Suppressor macrophage treated with lipopolysaccharide for 4 hours (primary cell): ENCODE measurements at places on chromosomes 16 and 17.
A peak's percentile ranks its signal among the peaks of the same experiment; 100 is the strongest.

GRCh38 chr16:30605158-30605557 is 5.0 kb downstream of the ZNF689 start:
- peak; percentile 39 for DNase-seq

DNA sequence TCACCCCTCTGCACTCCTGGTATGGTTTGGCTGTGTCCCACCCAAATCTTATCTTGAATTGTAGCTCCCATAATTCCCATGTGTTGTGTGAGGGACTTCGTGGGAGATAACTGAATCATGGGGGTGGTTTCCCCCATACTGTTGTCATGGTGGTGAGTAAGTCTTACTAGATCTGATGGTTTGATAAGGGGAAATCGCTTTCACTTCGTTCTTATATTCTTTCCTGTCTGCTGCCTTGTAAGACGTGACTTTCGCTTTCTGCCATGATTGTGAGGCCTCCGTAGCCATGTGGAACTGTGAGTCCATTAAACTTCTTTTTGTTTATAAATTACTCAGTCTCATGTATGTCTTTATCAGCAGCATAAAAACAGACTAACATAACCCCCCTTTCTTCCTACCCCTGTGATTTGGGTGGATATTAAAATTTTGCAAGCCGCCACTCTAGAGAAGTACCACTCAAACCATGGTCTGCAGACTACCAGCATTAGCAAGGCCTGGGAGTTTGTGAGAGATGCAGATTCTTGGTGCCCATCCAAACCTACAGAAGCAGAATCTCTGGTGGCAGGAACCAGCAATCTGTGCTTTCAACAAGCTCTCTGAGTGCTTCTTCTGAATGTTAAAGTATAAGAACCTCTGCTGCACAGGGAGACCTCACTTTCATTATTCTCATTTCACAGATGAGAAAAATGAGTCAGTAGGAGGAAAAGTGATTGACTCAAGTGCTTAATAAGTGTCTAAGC is 999.5 kb upstream of the EEF2KMT start:
- no peak for DNase-seq

DNA sequence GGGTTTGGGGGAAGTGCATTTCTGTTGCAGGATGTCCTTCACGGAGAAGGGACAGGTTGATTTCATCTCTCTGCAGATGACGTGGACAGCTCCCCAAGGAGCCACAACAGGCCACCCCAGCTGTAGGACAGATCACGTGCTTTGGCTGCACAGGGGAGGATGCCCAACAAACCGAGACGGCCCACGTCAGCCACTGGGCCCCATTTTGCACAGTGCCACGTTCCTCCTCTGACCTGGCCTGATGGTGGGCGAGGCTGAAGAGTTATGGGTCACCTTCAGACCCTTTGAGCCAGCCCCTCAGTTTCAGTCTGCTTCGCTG is 9.0 kb upstream of the RHBDL3 start:
- DNase-seq: no peak

- DNase-seq: no peak
Observed at GRCh38 chr16:16042076-16042475, 92.7 kb downstream of the ABCC1 start.

DNA sequence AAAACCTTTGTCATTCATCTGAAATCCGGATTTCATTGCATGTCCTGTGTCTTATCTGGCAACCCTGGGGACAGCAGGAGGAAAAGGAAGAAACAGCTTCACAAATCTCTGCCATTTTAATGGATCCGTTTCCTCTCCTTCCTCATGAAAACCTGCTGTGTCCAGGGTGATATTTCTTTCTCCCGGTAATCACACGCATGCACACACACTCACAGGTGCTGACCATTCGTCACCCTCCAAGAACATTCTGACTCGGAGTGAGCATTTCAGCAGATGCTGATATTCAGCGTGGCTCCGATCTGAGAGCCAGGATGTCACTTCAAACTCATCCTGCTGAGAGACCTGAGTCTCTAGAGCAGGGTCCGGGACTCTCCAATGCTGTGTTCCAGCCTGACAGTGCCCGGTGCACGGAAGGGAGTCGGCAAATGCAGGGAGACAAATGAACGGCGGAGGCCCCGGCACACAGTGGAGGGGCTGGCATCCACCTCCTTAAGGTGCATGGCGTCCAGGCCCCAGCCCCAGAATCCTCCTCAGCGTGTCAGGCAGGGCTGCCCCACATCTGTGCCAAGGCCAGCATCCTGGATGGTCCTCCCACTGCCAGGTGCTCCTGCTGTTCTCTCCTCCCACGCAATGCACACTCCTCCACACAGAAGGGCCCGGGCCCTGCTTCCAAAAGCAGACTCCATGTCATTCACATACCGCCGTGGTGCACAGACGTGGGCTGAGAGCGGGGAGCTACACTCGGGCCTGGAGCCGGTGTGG is 70.7 kb downstream of the RBFOX3 start:
- no peak for DNase-seq

GRCh38 chr17:14605267-14605599 is 304.4 kb downstream of the HS3ST3B1 start:
- peak; percentile 90 for DNase-seq

DNA sequence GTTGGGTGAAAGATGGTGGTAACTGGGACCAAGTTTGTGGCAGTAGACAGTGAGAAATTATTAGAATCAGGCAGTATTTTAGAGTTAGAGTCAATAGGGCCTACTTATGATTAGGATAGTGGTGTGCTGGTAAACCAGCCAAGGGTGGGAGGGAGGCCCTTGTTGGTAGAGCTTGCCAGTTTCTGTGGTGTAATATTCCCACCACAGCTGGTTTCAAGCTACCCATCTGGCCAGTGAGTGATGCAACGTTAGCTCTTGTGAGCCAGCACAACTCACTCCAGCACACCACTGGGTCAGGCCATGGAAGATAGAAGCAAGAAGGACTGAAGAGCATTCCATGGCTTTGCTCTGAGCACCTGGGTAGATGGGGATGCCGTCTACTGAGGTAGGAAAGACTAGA is 34.9 kb downstream of the GNAO1 start:
- no peak for DNase-seq

- DNase-seq: no peak
Observed at GRCh38 chr16:1526608-1527555, 6.6 kb upstream of the TMEM204 start.

- DNase-seq: peak; percentile 77
Observed at GRCh38 chr17:77235370-77235941, 94.7 kb downstream of the SEC14L1 start.

DNA sequence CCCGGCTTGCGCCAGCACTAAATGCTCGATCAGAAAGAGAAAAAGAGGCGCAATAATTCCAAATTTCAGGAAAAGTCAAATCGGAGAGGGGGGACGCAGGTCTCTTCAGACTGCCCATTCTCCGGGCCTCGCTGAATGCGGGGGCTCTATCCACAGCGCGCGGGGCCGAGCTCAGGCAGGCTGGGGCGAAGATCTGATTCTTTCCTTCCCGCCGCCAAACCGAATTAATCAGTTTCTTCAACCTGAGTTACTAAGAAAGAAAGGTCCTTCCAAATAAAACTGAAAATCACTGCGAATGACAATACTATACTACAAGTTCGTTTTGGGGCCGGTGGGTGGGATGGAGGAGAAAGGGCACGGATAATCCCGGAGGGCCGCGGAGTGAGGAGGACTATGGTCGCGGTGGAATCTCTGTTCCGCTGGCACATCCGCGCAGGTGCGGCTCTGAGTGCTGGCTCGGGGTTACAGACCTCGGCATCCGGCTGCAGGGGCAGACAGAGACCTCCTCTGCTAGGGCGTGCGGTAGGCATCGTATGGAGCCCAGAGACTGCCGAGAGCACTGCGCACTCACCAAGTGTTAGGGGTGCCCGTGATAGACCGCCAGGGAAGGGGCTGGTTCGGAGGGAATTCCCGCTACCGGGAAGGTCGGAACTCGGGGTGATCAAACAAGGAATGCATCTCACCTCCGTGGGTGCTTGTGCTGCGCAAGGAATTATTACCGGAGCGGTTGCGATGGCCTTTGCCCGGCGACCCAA is 4.0 kb upstream of the DLX4 start:
- DNase-seq: no peak

DNA sequence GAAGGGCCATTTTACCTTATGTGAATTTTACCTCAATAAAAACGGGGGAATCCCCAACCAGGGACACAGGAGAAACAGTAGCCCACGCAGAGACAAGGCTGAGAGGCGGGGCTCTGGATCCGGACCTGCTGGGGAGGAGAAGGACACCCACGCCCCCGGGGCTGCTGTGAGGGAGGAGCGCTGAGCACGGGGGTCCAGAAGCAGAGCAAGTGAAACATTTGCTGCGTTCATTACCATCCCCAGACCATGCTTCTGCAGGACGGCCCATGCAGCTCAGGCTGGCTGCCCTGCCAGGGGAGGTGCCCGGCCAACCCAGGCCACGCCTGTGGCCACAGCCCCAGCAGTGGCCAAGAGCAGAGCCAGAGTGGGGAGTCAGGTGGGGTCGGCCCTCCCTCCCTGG is 50.0 kb downstream of the KCNJ18 start:
- DNase-seq: no peak

- peak; percentile 87 for DNase-seq
Observed at GRCh38 chr17:10018461-10018891, 113.4 kb upstream of the RCVRN start.

DNA sequence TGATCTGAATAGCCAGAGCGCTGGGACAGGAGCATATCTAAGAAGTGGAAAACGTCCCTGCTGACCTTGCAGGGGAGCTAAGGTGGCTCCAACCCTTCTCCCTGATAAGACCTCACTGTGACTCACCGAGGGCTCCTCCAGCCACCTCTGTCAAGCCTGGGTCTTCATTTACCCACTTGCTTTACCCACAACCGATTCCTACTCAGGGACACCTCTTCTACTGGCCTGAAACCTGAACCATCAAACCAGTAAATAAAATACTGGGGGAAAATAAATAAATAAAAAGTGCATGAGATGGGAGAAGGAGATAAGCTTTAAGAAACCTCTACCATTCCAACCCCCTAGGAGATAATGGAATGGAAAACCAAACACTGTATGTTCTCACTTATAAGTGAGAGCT is 80.2 kb upstream of the ALOX12 start:
- DNase-seq: no peak

DNA sequence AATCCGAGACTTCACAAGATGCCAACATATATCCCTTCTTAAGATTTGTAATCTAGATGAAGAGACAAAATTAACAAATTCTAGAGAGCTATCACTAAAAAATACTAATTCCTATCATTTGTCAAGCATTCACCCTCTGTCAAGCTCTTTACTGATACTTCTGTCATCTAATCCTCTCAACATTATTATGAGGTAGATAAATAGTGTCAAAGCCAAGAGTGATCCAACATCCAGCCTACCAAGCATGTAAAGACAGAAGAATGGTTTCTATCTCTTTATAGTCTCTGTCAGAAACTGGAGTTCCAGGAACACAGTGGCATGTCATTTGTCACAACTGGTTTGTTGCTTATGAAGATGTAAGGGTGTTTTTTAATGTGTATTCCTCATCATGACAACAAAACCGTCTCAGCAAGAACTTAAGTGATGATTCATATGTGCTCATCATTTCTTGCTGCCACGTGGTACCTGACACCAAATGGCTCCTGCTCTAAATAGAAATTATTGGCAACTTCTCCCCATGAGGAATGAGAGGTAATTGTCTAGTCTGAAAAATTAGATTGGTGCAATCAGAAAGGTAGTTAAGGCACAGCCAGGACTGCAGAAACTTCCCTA is 196.8 kb downstream of the TOX3 start:
- no peak for DNase-seq

GRCh38 chr17:27400991-27401390 is 55.3 kb upstream of the KSR1 start:
- no peak for DNase-seq

- no peak for DNase-seq
Observed at GRCh38 chr16:89064606-89065457, 28.8 kb upstream of the ACSF3 start.

GRCh38 chr16:57609541-57610401 is 18.7 kb upstream of the ADGRG1 start:
- no peak for DNase-seq

- no peak for DNase-seq
Observed at GRCh38 chr17:69111794-69112193, 29.9 kb downstream of the ABCA6 start.

DNA sequence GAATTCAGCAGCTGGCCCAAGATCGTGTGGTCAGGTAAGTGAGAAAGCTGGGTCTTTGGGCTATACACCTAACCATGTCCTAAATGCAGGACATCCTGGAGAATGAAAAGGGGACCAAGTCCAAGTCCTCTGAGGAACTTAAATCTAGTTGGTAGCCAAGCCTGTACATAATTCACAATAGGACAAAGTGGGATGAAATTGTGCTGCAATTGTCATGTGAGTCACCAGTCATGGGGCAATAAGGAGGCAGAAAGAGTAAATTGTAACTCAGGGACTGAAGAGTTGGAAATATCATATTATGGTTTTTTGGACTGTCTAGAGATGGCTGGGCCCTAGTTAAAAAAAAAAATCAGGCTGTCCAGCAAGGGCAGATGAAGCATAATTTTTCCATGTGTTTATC is 202.6 kb downstream of the CYLD start:
- DNase-seq: peak; percentile 32

DNA sequence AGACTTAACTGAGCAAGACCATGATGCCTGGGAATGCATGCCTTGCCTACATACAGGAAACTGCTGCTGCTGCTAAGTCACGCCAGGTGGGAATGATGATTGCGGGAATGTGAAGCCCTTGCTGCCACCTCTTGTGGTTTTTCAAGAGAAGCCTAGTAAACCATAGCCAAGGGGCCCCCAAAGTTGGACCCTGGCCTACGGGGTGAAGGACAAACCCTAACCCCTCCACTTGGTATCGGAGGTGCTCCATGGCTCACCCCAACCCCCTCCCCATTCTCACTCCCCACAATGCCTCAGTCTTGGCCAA is 233.9 kb downstream of the ZNF423 start:
- no peak for DNase-seq

- DNase-seq: no peak
Observed at GRCh38 chr17:41518031-41518430, 659 bp downstream of the KRT15 start.

DNA sequence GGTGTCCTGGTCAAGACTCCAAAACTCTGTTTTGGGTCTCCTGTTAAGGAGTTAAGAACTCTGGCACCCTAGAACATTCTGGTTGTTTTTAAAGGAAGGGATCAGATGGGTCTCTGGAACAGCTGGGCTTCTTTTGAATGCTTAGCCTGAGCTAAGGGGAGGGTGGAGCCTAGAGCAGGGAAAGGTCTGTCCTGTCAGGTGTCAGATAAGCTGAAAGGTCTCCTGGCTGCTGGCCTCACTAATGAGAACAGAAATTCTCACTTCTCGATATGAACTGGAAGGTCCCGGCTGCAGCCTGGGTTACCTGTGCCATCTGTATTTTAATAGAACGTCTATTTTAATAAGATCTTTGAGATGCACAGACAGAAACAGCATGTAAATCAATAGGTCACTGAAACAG is 69.0 kb downstream of the RAP1GAP2 start:
- DNase-seq: no peak

- DNase-seq: no peak
Observed at GRCh38 chr16:559411-560203, 587 bp upstream of the PRR35 start.
